ENCODE measurements at places on chromosomes 3 and 15.

DNA sequence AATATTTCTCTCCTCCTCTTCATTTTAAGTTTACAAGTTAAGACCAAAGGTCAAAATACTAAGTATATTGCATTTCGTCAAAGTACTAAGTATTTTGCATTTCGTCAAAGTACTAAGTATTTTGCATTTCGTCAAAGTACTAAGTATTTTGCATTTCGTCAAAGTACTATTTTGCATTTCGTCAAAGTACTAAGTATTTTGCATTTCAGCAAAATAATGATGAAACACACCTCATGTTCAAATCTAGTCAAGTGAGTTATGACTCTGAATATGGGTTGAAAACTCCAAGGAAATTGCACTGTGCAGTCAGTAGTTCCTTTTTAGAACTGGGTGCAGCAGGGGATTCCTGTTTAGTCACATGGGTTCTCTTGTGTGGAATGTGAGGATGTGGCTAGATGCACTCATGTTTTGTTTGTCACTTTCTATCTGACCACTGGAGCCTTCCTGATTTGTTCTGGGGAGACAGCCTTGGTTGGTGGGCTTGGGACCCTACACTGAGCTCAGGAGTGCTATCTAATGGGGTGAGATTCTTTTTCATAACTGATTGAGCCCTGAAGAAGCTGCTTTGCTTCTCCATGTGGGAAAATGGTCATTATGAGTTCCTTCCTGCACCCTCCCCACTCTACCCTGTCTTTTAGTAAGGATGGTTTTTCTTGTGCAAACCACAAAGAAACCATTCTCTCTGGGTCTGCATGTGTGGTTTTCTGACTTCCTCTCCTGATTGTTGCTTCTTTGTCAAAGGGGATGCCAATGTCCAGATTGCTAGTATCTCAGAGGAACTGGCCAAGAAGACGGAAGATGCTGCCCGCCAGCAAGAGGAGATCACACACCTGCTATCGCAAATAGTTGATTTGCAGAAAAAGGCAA is 73.4 kb downstream of the CCK start:
- DNase-seq: no peak

GRCh38 chr15:96344060-96344705 is 13.7 kb downstream of the NR2F2 start:
- no peak for DNase-seq

DNA sequence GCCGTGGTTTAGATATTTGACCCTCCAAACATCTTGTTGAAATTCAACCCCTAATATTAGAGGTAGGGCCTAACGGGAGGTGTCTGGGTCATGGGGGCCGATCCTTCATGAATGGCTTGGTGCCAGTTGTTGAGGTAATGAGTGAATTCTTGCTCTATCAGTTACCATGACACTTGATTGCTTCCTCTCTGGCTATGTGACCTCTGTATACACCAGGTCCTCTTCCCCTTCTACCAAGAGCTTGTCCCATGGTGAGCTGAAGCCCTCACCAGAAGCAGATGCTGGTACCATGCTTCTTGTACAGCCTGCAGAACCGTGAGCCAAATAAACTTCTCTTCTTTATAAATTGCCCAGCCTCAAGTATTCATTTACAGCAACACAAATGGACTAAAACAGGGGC is 41.8 kb upstream of the TIPARP start:
- DNase-seq: no peak

DNA sequence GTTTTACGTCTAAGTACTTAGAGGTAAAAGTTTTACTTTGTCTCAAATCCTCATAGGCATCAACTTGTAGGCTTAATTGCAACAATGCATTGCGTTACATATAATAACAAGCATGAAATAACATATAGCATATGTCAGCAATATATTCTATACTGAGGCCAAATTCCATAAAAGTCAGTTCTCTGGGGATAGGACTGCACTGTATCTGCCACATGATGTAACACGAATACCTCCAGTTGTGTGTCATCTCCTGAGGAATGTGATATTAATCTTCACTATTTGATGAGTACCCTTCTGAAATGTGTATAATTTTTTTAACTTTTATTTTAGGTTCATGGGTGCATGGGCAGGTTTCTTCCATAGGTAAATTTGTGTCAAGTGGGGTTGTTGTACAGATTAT is 126.4 kb downstream of the IMPG2 start:
- peak; percentile 72 for DNase-seq

Data from PC-9 (cell line).